Stimulated activated CD8-positive, alpha-beta memory T cell treated with anti-CD3 and anti-CD28 coated beads, Interleukin-7, amount 100 ng/mL, for 48 hours (primary cell): ENCODE measurements at places on chromosomes 13 and 19.

- DNase-seq: no peak
Observed at GRCh38 chr13:31001647-31002046, 69.2 kb downstream of the TEX26 start.

- DNase-seq: no peak
Observed at GRCh38 chr19:50780753-50781435, 9.3 kb upstream of the ACP4 start.

DNA sequence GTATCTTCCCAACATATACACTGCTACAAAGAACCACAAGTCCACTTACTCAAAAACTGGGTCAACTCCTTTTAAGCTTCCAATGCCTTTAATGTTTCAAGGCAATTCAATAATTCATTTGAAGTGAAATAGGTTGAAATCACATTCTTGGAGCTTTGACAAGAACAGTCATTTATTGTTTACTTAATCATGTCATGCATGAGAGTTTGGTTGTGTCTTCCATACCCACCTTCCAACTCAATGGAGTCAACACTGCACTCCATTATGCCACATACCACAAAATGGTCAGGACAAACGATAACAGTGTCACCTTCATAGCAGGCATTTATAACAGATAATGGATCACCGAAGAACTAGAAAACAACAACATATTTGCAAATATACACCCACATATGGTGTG lies 506.3 kb downstream of the UQCRFS1 start:
- DNase-seq: no peak

- no peak for DNase-seq
Observed at GRCh38 chr19:3723883-3724282, 15.7 kb downstream of the TJP3 start.

DNA sequence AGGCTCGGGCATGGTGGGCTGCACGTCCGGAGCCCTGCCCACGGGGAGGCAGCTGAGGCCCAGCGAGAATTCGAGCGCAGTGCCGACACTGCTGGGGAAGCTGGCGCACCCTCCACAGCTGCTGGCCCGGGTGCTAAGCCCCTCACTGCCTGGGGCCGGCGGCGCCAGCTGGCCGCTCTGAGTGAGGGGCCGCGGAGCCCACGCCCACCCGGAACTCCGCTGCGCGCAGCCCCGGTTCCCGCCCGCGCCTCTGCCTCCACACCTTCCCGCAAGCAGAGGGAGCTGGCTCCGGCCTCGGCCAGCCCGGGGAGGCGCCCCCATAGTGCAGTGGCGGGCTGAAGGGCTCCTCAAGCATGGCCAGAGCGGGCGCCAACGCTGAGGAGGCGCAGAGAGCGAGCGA lies 2080.4 kb downstream of the PCDH9 start:
- no peak for DNase-seq

- DNase-seq: no peak
Observed at GRCh38 chr19:8478598-8478997, 23.8 kb downstream of the PRAM1 start.

DNA sequence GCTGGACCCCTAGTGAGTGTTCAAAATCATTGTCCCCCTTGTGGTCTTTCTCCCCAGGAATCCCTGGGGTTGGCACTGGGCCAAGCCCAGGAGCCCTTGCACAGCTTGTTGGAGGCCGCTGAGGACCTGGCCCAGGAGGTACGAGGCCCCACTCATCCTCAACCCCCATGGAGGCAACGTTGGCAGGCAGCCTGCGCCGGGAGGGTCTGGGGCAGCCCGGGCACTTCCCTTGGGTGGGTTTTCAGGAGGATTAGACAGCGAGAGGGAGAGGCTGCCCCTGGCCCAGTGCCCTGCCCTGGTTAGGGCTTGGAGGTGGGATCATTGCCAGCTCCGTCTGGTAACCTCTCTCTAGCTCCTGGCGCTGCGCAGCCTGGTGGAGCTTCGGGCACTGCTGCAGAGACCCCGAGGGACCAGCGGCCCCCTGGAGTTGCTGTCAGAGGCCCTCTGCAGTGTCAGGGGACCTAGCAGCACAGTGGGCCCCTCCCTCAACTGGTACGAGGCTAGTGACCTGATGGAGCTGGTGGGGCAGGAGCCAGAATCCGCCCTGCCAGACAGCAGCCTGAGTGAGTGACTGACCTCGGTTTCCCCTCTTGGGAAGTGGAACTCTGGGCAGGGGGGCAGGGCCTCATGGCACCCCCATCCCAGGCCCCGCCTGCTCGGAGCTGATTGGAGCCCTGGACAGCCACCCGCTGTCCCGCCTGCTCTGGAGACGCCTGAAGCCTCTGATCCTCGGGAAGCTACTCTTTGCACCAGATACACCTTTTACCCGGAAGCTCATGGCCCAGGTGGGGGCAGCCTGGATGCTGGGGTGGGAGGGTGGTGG lies 3.0 kb downstream of the ABCA7 start:
- no peak for DNase-seq

GRCh38 chr19:50383001-50383851 lies 921 bp upstream of the POLD1 start:
- no peak for DNase-seq

GRCh38 chr13:76129305-76130000 lies 493.3 kb downstream of the LMO7 start:
- DNase-seq: no peak

GRCh38 chr19:18894254-18895037 lies 1.5 kb downstream of the CERS1 start:
- DNase-seq: no peak

GRCh38 chr19:39813264-39813993 lies 20.5 kb downstream of the DYRK1B start:
- DNase-seq: no peak
